ENCODE measurements at places on chromosomes 2 and 18.

DNA sequence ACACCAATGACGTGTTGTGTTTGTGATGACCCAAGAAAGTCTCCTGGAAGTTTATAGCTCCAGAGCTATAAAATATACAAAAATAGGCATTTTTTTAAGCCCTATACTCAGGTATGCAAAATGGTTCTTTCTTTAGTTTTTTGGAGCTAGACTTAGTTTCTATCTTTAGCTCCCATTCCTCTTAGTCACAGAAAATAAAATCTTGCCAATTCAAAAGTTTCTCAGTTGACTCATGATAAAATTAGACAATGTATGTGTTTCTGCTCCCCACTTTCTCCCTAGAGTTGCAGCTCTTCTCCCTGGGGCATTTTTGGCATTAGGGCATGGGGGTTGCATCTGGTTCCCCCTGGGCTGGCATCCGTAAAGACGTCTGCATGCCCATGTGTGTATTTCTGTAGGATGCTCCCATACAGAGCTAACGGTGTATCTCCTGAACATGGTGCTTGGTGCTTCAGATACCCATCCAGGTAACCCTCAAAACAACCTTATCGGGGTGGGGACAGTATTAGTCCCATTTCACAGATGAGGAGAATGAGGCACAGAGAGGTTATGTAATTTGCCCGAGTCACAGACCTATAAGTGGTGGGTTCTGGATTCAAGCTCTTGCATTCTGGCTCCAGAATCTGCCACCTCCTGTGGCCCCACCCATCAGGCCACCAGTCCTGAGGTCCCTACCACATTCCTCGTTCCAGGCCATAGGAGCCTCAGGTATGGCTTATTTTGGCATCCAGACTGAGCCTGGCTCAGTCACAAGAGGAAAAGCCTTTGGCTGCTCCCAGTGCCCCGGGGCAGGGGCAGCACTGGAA lies 43.1 kb upstream of the ASAP2 start:
- no peak for DNase-seq

- peak; percentile 51 for DNase-seq
These were observed at the start of gene NRP2 for GRCh38 chr2:205682239-205682970. NRP2 (plus strand) TSS chr2:205682501; CDS start chr2:205683291, 790 bp downstream.

DNA sequence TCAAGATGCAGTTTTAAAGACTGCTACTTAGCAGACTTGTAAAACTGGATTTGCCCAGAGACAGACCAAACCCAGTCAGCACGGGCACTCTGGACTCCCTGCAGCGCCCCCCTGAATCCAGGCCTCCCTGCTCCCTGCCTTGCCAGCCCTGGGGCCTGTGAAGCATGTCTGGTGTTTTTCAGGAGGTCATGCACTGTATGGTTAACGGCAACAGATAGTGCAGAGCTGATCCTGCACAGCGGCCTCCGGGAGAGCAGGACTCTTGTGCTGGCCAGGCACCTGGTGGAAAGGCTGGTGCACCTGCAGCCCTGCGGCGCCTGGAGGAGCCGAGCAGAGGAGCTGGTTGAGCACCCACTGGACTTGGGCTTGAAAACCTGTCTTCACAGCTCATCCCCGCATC lies 30.4 kb downstream of the HDAC4 start:
- DNase-seq = no peak

- DNase-seq = no peak
These were observed 736.1 kb downstream of the GALR1 start for GRCh38 chr18:77985526-77986281.

GRCh38 chr2:120894966-120895365 lies 159.3 kb downstream of the GLI2 start:
- DNase-seq = no peak

DNA sequence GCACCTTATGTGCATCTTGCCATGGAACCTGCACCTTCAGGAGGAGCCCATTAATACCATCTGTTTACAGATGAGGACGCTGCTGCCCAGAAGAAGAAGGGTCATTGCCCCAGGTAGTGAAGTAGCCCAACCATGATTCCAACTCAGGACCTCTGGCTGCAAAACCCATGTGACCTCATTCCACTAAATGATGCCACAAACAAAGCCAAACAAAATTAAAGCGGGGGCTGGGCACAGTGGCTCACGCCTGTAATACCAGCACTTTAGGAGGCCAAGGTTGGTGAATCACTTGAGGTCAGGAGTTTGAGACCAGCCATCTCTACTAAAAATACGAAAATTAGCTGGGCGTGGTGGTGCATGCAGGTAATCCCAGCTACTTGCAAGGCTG lies 202.1 kb downstream of the EIPR1 start:
- no peak for DNase-seq

- peak; percentile 22 for DNase-seq
These were observed 108.8 kb downstream of the SLC4A3 start for GRCh38 chr2:219736209-219736608.

DNA sequence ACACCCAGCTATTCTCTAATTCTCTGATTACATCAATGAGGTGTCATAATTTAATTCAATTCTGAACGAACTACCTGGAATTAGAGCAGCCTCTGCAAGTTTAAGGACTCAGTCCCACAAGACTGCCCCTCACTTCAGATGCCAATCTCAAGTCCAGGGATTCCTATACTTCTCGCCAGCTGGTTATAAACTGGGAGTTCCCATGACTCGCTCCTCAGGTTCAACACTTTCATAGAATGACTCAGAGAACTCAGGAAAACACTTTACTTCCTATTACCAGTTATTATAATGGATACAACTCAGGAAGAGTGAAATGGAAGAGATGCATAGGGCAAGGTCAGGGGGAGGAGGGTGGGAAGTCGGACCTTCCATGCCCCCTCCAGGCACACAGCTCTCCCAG lies 112.3 kb upstream of the ATP5MC3 start:
- no peak for DNase-seq

DNA sequence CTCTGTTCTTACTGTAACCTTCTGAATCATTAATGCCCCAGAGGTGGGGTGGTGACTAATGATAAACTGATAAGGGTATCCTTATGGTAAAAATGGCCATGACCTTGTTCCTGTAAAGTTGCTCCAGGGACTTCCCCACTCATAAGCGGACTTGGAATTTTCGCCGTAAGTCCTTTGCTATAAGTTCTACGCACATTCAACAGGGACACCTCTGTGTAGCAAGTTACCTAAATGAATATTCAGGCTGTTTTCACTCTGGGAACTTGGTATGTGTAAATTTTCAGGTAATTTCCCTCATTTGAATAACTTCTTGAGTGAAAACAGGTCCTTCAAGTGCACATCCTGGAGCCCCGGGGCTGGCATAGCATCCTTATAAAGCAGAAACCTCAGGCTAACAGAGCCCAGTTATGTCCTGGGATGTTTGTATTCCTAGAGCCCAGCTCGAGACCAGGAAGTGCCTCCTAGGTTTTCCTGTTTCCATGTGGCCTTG lies 9.4 kb upstream of the AGFG1 start:
- no peak for DNase-seq

- DNase-seq = no peak
These were observed 92.5 kb upstream of the ZNF532 start for GRCh38 chr18:58772161-58772560.

DNA sequence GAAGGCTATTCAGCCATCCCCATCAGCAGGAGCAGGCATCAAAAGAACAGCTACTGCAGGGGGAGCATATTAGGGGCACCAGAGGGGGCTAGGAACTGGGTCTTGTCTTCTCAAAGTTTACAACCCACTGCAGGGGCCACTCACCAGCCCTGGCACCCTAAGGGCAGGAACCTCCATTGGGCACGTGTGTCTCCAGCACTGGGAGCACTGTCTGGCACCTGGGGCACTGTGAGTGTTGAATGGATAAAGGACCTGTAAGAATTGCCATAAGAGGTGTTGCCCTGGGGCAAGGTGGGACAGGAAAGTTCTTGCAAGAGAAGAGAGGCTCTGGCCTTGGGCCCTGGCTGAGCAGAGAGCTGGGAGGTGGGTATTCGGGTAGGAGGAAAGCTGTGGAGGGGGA lies 1.4 kb upstream of the STEAP3 start:
- no peak for DNase-seq

DNA sequence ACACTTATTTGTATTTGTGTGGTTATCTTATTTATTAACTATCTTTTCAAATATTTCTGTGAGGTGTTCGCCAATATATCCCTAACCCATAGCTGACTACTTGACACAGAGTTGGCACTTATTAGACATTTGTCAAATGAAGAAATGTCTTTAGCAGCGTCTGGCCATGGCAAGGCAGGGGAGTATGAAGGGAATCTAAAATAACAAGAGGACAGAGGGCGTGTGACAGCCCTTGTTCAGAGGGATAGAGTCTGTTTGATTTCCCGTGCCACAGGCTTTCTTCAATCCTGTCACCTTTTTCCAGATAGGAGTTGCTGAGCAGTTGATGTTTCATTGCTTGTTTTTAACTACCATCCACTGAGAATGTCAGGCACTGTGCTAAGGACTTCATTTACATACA lies 53.6 kb upstream of the SLC39A10 start:
- DNase-seq = no peak

GRCh38 chr2:172101821-172102390 lies 794 bp downstream of the DLX2 start:
- DNase-seq = no peak

- no peak for DNase-seq
These were observed 53.4 kb downstream of the BOLA3 start for GRCh38 chr2:74094291-74094690.

DNA sequence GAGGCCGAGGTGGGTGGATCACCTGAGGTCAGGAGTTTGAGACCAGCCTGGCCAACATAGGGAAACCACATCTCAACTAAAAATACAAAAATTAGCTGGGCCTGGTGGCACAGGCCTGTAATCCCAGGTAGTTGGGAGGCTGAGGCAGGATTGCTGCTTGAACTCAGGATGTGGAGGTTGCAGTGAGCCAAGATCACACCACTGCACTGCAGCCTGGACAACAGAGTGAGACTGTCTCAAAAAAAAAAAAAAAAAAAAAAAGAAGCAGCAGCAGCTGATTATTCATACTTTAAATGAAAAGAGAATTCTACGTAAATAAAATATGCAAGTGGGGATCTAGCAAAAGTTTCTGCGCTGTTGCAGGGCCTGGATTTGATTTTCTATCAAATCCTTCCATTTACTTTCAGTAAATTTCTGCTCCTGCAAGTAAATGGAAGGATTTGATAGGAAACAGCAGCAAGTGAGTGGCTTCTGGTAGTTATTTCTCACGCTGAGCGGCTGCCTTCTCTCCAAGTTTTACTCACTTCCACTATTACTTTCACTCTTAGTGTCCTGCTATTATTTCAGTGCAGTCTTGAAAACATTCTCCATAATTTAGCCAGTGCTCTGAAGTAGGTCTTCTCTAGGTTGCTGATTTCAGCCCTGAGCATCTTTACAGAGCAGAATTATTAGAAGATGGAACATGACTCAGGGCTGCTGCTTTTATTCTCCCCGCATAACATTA lies 68.4 kb downstream of the SLC16A14 start:
- no peak for DNase-seq

GRCh38 chr2:176675271-176675949 lies 406.2 kb downstream of the MTX2 start:
- DNase-seq = peak; percentile 35

DNA sequence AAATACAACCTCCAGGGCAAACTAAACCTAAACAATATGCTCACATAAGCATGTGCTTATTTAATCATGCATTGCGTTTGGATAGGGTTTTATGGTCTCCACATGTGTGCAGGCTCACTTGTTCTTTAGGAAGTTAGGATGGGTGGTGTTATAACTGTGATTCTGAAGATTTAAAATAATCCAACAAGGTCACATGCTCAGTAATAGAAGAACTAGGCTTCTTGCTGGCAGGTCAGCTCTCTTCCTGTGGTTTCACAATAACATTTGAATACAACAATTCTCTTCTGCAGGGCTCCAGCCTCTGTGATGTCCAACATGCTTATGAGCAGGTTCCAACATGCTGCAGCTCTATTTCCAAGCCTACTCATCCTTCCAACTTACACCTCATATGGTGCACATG lies 84.0 kb downstream of the MYL12B start:
- no peak for DNase-seq

GRCh38 chr18:44482761-44483160 lies 197.9 kb upstream of the SETBP1 start:
- no peak for DNase-seq

- no peak for DNase-seq
These were observed 8.8 kb downstream of the RETREG2 start for GRCh38 chr2:219186754-219187456.

- DNase-seq = no peak
These were observed 12.0 kb upstream of the DARS1 start for GRCh38 chr2:135997380-135997779.

DNA sequence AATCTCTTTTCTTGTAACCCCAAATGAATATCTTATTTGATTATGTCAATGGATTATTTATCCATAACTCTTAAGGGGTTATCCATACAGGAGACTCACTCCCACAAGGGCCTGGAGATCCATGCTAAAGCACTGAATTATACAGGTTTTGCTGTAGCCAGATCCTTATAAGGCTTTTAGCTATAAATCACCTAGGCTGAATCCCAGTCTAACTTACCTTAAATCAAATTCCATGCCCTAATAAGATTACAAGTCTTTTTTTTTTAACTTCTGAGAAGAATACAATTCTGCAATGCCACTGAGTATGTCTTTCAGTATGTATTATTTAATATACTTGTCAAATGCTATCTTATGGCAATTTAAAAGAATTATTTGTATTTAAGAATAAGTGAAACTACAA lies 340.5 kb downstream of the NBAS start:
- DNase-seq = no peak

GRCh38 chr2:42895134-42895790 lies 102.9 kb upstream of the HAAO start:
- DNase-seq = no peak

All from NCI-H774 (cell line).